CD4-positive, alpha-beta T cell treated with Interleukin-21 for 1 hour (primary cell): ENCODE measurements at places on chromosomes 7 and 10.

- DNase-seq, result no peak
Measured at GRCh38 chr10:93073539-93074146, at the start of gene CYP26A1. TSS of gene CYP26A1 (plus strand) at chr10:93073893. CDS start at chr10:93073935, 42 bp downstream.

- DNase-seq, result peak; percentile 28
Measured at GRCh38 chr10:24518981-24519597, 204.6 kb downstream of the ARHGAP21 start.

- no peak for DNase-seq
Measured at GRCh38 chr10:48708144-48708543, 23.5 kb downstream of the WDFY4 start.

- no peak for DNase-seq
Measured at GRCh38 chr7:47587351-47587750, 5.4 kb upstream of the TNS3 start.

GRCh38 chr10:59393349-59393748 is 31.0 kb upstream of the FAM13C start:
- no peak for DNase-seq

- DNase-seq, result no peak
Measured at GRCh38 chr10:26799342-26799741, 61.4 kb downstream of the ABI1 start.

GRCh38 chr7:51569581-51569980 is 253.0 kb upstream of the COBL start:
- no peak for DNase-seq

- peak; percentile 7 for DNase-seq
Measured at GRCh38 chr7:42014625-42015618, 222.1 kb downstream of the GLI3 start.

GRCh38 chr10:6065835-6066234 is 3.7 kb upstream of the IL2RA start:
- DNase-seq, result no peak

DNA sequence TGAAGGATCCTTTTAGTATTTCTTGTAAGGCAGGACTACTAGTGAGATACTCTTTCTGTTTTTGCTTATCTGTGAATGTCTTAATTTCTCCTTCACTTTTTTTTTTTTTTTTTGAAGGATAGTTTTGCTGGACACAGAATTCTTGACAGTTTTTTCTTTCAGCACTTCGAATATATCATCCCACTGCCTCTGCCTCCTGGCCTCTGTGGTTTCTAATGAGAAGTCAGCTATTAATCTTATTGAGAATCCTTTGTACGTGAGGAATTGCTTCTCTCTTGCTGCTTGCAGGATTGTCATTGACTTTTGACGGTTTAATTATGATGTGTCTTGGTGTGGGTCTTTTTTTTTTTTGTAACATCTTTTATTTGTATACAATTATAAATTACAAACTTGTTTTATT is 12.6 kb upstream of the WAC start:
- DNase-seq, result no peak

GRCh38 chr7:29480934-29481651 is 82.5 kb upstream of the PRR15 start:
- DNase-seq, result no peak

- no peak for DNase-seq
Measured at GRCh38 chr7:67875558-67875957, 878.9 kb downstream of the TYW1 start.

GRCh38 chr7:22386206-22386858 is 29.4 kb upstream of the RAPGEF5 start:
- DNase-seq, result no peak

DNA sequence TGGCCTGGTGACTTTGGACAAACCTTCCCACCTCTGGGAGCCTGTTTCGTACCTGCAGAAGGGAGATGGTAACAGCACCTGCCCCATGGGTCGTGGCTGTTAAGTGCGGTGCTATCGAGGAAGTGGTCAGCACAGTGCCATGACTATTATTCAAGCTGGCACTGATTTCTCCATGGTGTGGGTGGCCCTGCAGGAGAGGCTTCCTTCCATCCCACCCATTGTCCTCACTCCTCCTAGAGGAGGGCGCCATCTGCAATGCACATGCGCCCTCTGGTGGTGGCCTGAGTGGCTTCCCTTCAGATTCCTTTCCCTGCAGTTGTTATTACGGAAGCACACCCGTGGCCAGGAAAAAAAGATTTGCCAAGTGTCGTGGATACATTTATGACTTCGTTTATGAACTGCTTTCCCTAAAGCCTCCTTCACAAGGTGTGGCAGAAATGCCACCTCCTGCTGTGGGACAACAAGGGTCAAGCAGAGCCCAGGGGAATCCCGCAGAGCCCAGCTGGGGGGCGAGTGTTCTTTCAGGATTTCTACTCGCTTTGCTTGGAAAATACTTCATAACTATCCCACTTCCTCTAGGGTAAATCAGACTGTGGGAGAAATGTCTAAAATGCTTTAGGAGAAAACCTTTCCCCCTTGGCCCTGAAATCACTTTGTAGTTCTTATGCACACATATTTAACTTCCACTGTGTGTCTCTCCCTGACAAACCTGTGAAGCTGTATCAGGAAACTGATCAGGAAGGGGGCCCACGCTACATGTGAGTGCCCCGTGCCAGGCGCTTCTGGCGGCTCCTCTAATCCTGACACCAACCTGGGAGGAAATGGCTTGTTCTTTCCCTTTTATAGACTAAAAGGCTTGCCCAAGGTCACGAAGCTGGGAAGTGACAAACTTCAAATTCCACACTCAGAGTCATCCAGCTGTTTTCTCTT is 98.0 kb upstream of the ANLN start:
- peak; percentile 71 for DNase-seq

GRCh38 chr10:89942217-89942616 is 240.8 kb downstream of the KIF20B start:
- no peak for DNase-seq

GRCh38 chr7:72072901-72073300 is 339.2 kb downstream of the CALN1 start:
- DNase-seq, result no peak

- no peak for DNase-seq
Measured at GRCh38 chr10:20276127-20276979, 460.1 kb downstream of the PLXDC2 start.

GRCh38 chr7:140594131-140594691 is 46.4 kb downstream of the DENND2A start:
- DNase-seq, result no peak

DNA sequence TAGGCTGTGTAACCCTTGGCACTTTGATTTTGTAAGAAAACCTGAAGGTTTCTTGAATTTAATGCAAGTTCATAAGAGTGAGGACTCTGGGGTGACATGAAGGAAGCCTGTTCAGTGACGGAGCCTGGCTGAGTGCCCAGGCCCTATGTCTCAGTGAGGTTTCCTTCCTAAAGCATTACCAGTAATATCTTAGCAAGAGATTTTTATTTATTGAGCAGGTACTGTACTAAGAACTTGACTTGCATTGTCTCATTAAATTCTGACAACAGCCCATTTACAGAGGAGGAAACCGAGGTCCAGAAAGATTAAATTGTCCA is 197.2 kb downstream of the HECW1 start:
- no peak for DNase-seq

DNA sequence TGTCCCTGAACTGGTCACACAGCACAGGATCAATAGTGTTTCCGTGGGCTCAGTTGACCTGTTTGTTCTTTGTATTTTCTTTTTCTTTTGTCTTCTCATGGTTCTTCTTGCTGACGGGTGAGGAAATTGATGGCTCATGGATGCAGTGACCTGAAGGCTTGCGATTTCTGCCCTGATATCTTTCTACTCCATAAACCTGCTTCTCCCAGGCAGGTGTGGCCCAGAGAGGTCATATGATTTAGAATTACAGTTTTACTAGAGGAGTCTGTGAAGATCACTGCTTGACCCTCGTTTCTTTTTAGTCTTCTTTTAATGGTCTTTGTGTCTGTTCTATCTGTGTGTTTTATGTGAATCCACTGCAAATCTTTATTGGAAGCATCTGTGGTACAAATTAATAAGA is 195.1 kb upstream of the KLF6 start:
- no peak for DNase-seq

GRCh38 chr10:34184939-34185386 is 630.1 kb downstream of the PARD3 start:
- DNase-seq, result no peak

- no peak for DNase-seq
Measured at GRCh38 chr7:25918731-25919130, 233.3 kb upstream of the NFE2L3 start.

- no peak for DNase-seq
Measured at GRCh38 chr10:93871671-93872204, 22.0 kb upstream of the SLC35G1 start.
